Hippocampal formation (tissue), 2 donors: ENCODE measurements at places on chromosomes 3 and 15.

DNA sequence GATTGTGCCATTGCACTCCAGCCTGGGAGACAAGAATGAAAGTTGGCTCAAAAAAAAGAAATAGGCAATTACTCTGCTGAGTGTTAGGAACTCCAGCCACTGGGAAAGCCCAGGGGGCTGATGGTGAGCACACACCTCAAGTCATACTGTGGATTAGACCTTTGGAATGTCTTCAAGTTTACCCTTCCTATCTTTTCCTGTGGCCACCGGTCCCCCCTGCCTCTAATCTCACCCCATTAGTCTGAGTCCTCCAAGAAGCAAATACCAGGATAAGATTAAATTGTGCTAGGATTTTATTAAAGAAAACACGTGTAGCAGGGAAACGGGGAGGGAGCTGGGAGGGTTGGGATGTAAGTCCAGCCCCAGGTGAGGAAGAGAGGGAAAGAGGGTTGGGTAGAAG is 31.6 kb downstream of the TMEM40 start:
- DNase-seq = no peak

GRCh38 chr3:32706348-32707025 is 21.5 kb downstream of the CNOT10 start:
- no peak for DNase-seq

GRCh38 chr3:187520027-187520945 is 149.9 kb downstream of the SST start:
- DNase-seq = no peak

- DNase-seq = no peak
Measured at GRCh38 chr15:73680549-73680948, 3.6 kb upstream of the CD276 start.

GRCh38 chr15:70248116-70249025 is 150.7 kb upstream of the TLE3 start:
- no peak for DNase-seq

DNA sequence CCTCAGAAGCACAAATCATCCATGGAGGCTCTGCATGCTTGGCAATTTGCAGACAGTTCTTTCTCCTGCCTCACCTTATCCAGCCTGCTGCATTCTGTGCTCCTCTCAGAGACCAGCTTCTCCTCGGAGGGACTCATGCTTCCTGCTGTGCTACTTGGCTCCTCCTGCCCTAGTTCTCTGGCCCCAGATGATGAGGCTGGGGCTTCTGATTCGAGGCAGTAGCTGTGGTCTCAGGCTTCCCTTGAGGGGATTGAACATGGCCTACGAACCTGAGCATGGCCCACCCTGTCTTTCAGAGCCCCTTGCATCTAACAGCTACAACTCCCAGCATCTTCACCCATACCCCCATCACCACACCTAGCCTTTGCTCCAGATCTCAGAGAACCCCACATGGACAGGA is 6.7 kb downstream of the VIPR1 start:
- no peak for DNase-seq

GRCh38 chr15:97346221-97346620 is 614.3 kb upstream of the ARRDC4 start:
- DNase-seq = no peak

GRCh38 chr15:66730168-66731021 is 28.4 kb downstream of the SMAD6 start:
- no peak for DNase-seq

DNA sequence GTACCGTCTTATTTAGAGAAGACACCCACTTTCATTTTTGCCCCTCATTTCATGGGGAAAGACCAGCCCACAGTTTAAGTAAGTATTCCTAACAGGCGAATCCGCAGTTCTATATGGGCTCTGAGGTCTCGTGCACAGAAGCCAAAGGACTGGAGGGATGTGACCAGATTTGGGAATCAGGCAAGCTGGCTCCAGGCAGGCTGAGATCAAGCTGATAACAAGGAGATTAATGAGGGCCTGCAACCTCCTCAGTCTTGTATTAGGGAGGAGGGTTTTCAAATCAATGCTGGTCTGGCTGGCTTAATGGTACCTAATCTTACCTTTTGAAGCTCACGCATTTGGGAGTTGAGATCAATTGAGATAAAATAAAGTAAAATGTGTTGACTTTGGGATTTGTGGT is 15.3 kb downstream of the ST8SIA2 start:
- DNase-seq = no peak

GRCh38 chr15:93452537-93453211 is 363.7 kb upstream of the RGMA start:
- no peak for DNase-seq

DNA sequence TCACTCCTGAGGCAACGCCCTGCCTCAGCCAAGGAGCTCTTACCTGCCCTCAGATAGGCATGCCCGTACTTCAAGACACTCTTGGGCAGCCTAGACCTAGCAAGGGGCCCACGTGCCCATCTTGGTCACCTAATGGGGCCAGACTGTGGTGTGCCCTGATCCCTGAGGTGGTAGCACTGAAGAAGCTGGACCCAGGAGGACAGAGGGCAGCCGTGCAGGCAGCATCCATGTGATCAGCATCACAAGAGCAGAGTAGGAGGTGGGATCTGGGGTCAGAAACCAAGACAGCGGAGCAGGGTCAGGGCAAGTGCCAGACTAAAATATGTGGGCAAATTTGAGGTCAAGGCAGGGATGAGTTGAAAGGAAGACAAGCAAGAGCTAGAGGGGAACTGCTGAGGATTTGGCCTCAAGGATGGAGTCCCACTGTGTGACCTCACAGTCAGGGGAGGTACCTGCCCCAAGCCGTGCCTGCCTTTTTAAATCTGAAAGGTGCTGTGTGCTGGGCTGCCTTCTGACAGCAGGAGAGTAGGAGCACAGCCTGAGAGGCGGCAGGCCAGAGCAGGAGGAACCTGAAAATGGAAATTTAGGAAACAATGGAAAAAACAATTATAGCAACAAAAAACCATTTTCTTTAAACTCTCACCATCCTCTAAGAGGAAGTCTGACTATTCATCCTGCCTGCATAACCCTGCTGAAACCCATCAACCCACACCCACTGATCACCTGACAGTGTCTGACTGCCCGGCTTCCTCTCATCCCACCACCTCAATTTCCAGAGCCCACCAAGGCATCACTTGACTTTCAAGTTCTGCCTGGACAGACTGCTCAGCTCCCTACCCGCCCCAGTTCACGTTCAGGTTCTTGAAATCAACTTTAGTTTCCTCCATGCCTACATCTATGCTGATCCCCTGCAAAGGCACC is 7.3 kb downstream of the ZBTB38 start:
- no peak for DNase-seq

DNA sequence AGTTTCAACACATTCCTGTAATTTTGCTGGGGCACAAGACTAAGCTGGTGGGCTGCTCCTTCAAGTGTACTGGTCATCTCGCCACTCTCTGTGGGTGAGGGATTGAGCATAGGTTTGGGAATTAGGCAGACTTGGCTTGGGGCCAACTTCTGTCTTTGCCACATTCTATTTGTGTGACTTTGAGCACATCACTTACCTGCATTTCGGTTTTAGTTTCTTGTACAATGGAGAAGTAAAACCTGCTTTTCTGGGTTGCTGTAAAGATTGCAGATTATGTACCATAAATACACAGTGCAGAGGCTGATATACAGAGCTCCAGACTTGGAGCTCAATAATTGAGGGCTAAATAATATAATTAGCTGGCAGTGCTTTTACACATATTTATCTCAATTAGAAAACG is 162.1 kb downstream of the C3orf38 start:
- no peak for DNase-seq

DNA sequence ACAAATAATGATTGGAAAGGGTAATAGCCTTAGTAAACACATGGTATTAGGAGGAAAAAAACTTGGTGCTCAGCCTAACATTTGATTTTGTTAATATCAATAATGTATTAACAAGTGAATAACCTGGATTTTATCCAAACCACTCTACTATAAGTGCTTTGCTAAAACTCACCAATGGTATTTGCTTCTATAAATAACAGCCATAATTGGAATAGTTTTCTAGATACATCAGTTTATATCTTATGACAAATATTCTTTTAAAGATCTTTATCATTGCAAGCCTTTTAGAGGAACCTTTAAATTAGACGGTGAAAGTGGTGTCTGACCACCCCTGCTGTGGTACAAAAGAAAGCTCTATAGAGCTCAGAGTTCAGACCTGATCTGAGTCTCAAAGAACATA is 123.9 kb downstream of the SHOX2 start:
- no peak for DNase-seq

GRCh38 chr3:4492208-4493013 is 737 bp upstream of the ITPR1 start:
- peak; percentile 45 for DNase-seq

- no peak for DNase-seq
Measured at GRCh38 chr3:39541917-39542329, 74.4 kb downstream of the MOBP start.

DNA sequence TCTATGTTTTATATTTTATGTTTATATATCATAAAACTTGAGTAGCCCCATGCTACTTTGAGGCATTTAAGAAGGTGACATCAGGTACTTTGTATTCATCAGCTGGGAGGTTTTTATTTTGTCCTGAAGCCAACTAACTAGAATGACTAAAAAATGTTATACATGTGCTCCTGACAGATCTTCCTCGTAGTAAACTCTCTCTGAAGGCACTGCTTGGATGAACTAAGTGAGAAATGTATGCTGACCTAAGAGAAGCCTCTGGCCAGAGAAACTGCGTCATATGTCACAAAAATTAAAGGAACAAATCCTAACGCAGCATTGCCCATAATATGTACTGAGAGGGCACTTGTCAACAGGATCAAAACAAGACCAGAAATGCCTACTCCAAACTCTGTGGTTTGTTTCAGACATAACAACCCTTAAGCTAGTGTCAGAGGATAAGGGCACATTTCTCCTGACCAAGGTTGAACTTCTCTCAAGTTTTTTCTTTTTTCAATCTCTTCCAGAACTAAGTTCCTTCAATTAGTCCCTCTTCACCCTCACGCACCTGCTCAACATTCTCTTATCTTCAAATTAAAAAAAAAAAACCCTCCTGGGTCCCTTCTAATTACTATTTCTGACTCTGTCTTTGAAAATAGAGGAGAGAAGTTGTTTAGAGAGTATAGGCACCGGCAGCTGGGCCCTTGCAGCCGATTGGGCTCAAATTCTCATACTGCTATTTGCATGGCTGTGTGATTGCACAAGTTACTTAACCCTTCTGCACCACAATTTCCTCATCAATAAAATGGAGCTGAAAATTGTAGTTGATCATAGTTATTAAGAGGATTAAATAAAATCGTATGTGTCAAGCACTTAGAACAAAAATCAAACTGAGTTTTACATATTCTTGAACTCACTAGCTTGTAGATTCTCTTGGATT is 159.0 kb downstream of the FRMD5 start:
- no peak for DNase-seq

- no peak for DNase-seq
Measured at GRCh38 chr3:197010556-197011351, 18.9 kb downstream of the MELTF start.

- no peak for DNase-seq
Measured at GRCh38 chr3:58034738-58035523, 26.7 kb downstream of the FLNB start.

- no peak for DNase-seq
Measured at GRCh38 chr3:50296721-50297383, 2.4 kb downstream of the HYAL3 start.

DNA sequence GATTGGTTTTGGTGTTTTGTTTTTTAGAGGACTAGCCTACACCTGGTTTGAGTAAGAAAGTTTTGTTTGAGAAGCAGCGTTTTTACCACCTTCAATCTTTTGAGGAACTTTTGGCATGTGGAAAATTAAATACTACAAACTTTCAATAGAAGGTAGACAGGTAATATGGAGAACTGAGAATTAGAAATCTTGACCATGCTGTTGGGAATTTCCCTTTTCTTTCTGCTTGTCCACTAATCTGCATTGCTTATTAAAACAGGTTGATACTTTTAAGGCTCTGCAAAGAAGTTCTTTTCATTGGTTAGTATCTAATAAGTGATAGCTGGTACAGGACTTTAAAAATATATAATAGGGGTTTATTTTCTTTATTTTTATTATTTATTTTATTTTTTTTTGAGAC is 31.9 kb downstream of the UBE2E1 start:
- no peak for DNase-seq

GRCh38 chr3:177822681-177823096 is 625.4 kb upstream of the TBL1XR1 start:
- DNase-seq = no peak

DNA sequence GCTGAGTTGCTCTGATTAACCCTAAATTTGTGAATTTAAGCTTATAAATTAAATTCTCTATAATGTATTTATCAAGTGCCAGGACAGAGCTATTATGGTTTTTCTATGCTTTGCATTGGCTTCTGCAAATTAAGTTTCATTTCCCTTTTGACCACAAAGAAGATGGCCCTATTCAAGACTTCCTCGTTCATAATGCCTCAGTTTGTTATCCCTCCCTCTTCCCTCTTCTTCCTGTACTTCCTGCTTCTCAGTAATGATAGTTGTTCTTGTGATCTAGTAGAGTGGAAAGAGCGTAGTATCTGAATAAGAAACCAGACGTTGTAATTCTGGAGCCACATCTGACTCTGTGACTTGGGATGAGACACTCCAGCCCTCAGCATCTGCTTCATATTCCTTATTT is 118.7 kb downstream of the CACNA1D start:
- DNase-seq = no peak

DNA sequence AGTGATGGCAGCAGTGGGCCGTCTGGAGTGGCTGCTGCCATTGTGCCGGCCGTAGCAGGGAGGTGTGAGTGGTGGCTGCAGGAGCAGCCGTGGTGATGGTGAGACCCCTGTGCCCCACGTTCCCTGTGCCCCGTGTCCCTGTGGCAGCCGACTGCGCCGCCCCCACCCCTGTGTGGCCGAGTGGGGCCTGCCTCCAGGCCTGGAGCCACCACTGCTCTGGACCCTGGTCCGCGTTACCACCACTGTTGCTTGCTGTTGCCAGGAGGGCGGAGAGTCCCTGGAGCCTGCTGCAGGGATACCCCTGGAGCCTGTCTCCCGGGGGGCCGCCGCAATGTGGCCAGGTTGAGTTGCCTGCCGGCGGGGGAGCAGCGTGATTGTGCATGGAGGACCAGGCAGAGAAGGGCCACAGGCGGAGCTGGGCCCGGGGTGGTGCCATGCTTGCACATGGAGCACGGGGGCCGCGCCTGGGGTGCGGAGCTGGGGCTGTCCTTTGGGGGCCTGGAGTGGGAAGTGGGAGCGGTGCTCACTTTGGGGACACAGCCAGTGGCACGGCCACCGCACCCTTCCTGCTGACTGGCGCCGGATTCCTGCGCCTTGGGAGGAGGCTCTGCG is 50.1 kb downstream of the SLC6A20 start:
- no peak for DNase-seq

DNA sequence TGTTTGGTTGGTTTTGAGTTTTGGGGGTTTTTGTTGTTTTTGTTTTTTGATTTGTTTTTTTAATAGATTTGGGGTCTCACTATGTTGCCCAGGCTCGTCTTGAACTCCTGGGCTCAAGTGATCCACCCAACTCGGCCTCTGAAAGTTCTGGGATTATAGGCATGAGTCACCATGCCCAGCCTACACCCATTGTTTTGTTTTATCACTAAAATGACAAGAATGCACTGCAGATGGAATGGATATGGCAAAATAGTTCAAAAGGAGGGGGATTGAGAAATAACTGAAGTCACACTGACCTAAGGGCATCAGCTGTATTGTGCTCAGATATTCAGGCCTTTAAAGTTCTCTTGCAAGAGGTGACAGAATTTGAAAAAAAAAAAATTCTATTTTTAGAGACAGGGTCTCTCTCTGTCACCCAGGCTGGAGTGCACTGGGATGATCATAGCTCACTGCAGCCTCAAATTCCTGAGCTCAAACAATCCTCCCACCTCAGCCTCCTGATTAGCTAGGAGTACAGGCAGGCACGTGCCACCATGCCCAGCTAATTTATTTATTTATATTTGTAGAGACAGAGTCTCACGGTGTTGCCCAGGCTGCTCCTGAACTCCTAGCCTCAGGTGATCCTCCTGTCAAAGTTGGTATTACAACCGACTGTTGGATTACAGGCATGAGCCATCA is 4.4 kb upstream of the RASA2 start:
- no peak for DNase-seq
